ENCODE measurements at places on chromosomes 16 and 17. TPM values are rescaled to one million over a fixed set of nuclear protein-coding genes. Genes with fewer than 3 reads are reported as not detected.

- DNase-seq = no peak
Measured at GRCh38 chr17:38476549-38476948, 48.3 kb downstream of the ARHGAP23 start.

The RAB37 gene
- 2.0 TPM for total RNA-seq

GRCh38 chr16:74226338-74226954 is 70.2 kb upstream of the PSMD7 start:
- DNase-seq = no peak

The ERN2 gene
- total RNA-seq = not detected

DNA sequence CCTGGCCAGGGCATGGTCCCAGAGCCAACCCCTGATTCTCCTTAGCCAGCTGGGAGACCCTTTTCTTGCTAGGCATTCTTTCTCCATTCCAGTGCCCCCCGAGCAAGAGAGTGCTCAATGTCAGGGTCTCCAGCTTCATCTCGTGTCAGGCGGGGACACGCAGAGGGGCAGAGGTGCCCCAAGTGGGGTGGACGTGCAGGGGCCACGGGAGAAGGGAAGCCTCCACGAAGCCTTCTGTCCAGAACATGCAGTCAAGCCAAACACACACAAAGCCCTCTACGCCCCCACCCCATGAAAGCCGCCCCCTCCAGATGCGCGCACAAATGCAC is 852 bp downstream of the GPR139 start:
- DNase-seq = no peak

The C17orf78 gene
- not detected for total RNA-seq

DNA sequence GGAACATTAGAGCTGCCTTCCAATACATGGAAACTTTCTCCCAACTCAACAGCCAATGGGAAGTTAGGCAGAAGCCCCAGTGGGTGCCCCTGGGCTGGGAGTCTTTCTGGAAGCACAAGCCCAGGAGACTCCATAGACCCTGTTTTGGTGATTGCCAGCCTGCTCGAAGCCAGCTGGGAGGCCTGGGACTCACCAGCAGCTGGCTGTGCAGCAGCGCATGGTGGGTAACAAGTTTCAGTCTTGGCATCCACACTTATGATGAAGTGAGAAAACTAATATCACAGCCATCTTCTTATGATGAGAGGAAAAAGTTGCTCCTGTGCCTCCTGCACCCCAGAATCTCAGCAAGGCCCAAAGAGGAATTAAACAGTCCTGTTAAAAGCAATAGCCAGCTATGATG is 522.5 kb upstream of the CDH5 start:
- DNase-seq = no peak

DNA sequence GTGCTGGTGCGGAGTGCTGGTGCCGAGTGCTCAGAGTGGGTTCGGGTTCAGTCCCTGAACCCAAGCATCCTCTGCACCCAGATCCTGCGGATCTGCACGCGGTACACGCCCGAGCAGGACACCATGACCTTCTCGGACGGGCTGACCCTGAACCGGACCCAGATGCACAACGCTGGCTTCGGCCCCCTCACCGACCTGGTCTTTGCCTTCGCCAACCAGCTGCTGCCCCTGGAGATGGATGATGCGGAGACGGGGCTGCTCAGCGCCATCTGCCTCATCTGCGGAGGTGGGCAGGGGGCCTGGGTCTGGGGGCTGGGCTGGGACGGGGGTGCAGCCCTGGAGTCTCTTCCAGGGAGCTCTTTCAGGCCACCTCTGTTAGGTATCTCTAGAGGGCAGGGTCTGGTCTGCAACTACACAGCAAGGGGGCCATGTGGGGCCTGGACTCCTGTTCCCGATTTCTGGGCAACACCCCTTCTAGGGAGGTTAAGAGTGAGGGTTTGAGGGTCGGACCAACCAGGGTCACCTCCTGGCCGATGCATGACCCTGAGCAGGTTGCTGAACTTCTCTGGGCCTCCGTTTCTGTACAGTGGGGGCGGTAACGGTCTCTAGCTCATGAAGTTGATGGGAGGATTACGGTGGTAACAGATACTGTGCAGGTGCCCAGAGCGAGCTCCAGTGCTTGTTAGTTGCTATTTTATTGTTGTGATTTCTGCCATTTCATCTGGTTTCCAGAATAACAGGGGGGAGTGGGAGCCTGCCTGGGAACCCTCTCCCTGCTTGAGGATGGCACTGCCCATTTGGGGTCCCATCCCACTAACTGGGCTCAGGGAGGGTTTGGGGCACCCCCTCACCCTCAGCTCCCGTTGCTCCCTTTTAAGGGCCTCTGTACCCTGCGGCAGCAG is 10.1 kb downstream of the GJD3 start:
- DNase-seq = no peak
